ENCODE measurements at places on chromosomes 7 and 10.

- DNase-seq: no peak
Observed at GRCh38 chr7:43648473-43649406, 65.8 kb downstream of the STK17A start.

GRCh38 chr7:112876877-112877276, 86.7 kb upstream of the TMEM168 start:
- no peak for DNase-seq

DNA sequence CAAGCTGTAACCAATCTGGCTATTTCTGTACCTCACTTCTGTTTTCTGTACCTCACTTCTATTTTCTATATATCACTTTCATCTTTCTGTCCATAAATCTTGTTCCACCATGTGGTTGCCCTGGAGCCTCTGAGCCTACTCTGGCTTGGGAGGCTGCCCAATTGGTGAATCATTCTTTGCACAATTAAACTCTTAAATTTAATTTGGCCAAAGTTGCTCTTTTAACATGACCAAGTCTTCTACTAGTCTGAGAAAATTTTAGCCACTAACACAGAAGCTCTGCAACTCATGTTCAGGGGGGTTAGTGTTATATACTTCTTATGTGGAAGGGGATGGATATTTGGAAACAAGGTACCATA, 503.5 kb downstream of the KIF20B start:
- DNase-seq: no peak

GRCh38 chr10:32744321-32744720, 213.7 kb downstream of the ITGB1 start:
- DNase-seq: no peak

- DNase-seq: no peak
Observed at GRCh38 chr7:28332046-28332445, 80.3 kb upstream of the CREB5 start.

GRCh38 chr10:7277867-7278266, 133.0 kb downstream of the SFMBT2 start:
- DNase-seq: no peak

- DNase-seq: no peak
Observed at GRCh38 chr10:71638064-71638821, 81.3 kb downstream of the C10orf105 start.

GRCh38 chr10:125428054-125428453, 254.9 kb downstream of the TEX36 start:
- DNase-seq: no peak

DNA sequence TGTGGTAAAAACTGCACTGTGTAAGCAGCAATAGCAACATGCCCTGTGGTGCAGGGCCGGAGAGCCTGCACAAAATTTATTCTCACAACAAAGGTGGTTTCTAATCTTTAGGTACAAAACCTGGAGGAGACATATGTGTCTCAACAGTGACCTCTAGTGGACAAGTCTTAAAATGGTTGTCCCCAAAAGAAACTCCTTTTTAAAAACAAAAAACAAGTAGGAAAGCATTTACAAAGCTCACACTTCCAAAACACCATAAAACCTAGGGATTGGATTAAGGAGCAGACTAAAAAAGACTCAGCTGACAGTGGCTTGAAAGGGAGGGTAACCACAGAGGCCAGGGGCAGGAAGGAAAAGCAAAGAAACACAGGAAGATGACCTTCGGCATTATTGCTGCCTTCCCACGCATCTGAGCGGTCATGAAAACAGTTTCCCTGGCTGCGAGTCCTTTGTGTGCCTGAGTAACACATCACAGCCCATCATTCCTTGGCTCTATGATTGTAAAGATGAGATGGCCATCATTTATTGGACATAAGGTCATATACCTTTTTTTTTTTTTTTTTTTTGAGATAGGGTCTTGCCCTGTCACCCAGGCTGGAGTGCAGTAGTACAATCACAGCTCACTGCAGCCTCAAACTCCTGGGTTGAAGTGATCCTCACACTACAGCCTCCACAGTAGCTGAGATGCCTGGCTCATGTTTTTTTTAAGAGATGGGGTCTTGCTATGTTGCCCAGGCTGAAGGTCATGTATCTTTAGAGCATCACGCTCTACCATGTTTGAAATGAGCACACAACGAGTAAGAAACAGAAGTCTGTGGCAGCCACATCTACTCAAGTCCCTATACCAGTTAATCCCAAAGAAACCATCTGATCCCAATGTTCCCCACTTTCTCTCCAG, 39.5 kb downstream of the RSU1 start:
- DNase-seq: peak; percentile 79

DNA sequence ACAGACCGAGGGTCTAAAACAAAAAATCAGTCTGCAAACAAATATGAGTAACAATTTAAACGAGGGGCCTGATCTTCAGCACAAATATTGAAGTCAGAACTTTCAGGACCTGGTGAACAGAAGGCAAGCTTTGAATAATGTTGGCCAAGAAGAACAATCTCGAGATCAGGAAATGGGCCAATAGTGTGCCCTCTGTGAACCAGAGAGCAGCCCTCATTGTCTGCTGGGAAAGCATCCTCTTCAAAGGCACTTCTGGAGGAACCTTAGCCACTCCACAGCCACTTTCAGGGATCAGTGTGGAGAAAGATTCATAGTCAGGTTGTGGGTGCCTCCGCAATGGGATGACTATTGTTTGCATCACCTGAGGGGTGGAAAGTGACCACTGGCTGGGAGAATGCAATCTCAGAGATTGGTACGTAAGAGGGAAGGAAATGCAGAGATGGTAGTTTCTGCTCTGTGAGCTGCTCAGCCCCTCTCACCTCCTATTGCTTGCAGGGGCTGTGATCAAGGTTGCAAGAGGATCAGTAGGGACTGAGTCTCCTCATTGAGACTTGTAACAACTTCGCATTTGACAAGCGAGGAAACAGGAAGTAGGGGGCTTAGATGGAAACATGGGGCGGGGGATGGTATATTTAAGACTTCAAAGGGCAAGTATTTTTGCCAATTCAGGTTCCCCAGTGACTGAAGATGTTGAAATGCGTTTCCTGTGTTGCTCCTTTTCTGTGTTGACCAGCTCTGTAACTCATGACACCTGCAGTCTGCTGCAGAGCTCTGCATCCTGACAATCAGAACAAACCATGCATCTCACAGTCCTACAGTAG, 28.4 kb upstream of the IFRD1 start:
- DNase-seq: no peak

GRCh38 chr10:22305721-22306120, 10.5 kb upstream of the COMMD3 start:
- DNase-seq: no peak

- DNase-seq: peak; percentile 23
Observed at GRCh38 chr7:37284805-37285231, 163.8 kb downstream of the ELMO1 start.

DNA sequence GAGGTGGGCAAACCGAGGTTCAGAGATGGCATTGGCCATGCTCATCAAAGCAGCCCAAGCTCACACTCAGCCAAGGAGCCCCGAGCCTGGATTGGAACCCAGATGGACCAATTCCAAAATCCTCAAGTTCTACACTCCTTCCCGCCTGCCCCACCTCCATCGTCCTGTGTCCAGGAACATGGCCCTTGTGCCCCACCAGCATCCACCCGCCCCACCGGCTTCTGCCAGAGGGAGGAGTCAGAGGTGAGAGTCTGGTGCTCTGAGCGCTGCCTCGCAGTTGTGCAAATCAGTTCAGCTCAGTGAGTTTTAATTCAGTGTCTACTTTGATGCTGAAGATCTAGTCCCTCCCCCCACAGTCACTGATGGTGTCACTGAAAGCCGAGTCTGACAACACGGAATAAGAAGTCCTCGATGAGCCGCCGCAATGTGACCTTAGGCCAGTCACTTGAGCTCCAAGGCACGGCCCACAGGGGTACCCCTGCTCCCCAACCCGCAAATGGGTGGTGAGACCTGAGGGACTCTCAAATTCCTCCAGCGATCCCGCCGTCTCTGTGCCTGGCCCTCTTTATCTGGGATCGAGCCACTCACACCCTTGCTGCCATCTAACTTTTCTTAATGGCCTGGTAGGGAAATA, 26.3 kb downstream of the PRKAG2 start:
- DNase-seq: no peak

- DNase-seq: no peak
Observed at GRCh38 chr7:99579956-99580777, 17.9 kb upstream of the TMEM225B start.

DNA sequence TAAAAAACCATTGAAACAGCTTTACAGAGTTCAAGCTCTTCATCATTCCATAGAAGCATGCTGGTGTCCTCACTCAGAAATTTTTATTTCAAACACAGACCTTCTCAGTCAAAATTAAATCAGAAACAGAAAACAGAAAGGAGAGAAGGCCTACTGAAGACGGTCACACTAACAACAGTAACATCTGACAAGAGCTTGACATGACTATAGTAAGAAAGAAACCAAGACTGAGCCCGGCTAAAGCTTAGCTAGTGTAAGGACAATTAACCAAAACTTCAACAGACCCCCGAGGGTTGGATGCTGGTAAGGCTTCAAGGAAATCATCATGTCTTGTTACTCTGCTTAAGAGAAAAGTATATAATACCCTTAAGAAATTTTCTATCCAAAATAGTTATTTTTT, 38.6 kb downstream of the MTPN start:
- DNase-seq: no peak

GRCh38 chr10:129187331-129187730, 279.7 kb upstream of the MGMT start:
- no peak for DNase-seq

DNA sequence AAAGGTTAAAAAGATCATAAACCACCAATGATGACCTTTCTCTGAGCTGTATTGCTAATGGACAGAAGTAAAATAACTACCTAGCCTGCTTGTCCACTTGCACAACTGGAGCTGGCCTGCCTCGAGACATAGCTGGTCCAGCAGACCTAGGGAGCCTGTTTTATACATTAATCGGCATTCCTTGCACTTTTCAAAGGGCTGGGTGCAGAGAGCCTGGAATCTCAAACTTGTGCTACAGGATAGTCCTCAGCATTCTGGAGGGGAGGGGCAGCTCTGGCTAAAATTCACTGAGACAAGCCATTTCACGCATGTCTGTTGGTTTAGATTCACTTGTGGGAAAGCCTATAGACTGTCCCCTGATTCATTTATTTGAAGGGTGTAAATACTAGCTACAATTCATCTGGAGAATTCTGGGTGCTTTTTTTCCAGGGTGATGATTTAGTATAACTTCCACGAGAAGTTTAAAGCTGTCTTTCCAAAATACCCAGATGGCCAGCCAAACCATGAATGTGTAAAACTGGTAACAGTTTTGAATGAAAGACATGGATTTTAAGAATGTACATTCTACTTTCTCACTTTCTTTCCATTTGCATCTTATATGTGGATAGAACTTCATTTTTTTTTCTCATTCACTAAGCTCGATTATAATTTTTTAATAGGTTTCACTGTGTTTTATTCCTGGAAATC, 389.4 kb downstream of the KCNMA1 start:
- DNase-seq: no peak

- DNase-seq: no peak
Observed at GRCh38 chr10:6037422-6037821, 24.7 kb downstream of the IL2RA start.

DNA sequence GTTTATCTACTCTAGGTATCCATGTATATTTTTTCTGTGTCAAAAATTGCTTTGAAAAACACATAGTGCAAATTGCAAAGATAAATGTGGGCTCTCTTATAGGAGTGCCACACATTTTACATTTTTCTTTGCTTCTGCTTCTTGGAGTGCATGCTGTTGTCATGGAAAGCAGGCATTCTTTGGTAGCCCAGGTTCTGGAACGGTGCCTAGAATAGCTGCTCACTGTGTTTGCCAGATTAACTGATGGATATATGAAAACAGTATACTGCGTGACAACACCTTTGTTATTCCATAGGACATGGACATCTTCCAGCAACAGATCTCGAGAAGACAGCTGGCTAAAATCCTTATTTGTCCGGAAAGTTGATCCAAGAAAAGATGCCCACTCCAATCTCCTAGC, 13.4 kb downstream of the NIPSNAP2 start:
- no peak for DNase-seq

- DNase-seq: no peak
Observed at GRCh38 chr7:141648276-141649114, 53.5 kb downstream of the DENND11 start.

DNA sequence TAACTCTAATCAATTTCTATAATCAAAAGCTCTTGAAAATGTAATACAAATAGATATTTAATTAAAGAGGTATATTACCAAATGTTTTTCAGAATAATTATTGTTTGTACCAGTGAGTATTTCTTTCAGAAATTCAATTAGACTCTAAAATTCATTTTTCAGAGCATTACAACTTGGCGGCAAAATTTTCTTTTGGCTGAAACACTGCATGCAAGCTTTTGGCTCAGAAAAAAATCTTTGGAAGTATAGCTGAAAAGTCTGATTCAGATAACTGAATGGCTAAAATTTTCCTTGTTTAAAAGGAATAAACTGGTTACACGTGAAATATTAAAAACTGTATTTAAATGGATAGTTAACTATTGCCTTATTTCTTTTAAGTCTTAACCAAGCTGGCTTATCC, 202.6 kb upstream of the KAT6B start:
- no peak for DNase-seq

DNA sequence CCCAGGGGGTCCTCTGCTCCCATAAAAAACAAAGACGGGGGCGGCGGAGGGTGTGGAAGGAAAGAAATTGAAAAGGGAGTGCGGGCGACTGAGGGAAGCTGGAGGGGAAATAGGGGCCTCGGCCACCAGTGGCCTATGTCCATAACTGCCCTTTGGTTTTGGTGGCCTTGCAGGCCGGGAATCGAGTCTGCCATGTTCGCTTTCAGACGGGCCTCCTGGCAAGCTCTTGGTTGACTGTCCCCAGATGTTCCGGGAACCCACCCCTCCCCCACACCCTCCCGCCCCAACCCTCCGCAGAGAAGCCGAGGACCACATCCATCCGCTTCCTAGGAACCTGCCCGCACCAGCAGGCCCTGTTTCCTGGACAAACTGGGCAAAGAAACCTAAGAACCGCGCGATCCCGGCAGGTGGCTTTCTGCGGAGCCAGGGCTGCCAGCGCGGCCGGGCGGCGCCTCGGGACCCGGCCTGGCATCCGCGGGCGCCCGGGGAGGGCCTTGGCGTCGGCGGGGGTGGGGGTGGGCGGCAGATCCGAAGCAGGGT, 20.0 kb upstream of the GATA3 start:
- no peak for DNase-seq

DNA sequence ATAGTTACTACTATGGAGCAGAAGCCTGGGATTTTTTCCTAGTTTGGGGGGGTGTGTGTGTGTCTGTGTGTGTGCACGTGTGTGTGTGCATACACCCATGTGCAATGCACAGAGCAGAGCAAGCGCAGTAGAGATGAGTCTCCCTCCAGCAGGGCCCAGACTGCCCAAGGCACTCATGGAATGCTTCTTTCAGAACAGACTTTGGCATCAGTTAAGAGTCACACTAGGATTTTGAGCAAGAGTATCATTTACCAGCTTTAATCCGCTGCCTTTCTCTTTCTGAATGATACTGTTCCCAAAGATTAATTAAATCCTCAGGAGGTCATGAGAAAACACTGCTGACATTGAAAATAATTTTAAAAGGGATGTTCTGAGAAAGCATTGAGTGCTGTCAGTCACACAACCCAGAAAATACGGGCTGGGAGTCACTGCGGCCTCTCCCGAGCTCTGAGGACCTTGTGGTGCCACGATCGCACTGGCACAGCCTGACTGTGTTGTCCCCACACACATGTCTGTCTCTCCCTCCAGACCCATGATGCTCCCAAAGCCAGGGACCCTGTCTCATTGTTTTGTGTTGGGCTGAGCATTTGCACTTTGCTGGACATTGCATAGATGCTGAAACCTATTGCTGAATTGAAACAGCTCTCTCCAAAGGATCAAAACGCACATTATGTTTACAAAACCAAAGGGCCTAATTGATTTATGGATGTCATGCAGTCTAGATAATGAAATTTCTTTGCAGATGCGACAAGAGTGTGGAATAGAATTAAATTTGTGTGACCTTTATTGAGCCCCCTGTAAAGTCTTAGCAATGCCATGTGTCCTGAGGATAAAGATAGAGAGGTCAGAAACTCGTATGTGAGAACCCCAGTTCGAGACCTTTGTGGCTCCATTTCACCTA, 54.7 kb upstream of the FIGNL1 start:
- DNase-seq: no peak
